Osteocyte (in vitro differentiated cells): ENCODE measurements at places on chromosomes 5 and 9. TPM values are rescaled to one million over a fixed set of nuclear protein-coding genes. Genes with fewer than 3 reads are reported as not detected.
A peak's percentile ranks its signal among the peaks of the same experiment; 100 is the strongest.

DNA sequence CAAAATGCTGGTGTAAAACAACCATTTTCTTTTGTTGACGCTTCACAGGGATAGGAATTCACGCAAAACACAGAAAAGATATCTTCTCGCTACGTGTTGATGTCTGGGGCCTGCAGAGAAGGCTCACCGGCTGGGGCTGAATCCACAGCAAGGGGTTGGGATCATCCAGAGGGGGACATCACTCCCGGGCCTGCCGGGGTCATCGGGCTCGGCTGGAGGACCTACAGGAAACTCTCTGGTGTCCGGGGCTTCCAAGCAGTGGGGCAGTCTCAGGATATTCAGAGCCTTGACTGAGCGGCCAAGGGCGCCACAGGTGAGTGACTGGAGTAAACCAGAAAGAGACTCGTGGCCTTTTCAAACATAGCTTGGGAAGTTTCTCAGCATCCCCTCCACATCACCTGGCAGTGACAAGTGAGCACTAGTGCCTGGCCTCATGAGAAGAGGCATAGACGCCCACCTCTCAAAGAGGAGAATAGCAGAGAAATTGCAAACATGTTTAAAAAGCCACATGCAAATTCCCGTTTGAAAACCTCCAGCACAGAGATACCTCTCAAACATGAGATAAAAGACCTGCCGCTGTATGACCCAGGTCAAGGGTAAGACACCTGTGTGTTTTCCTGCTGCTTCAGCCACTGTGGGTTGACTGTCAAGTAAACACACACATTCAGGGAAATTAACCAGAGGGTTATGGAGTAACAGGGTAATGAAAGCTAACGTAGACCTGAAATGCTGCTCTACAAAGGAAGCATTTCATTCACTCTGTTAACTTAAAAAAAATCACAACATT, 50.8 kb upstream of the SIMC1 start:
- peak; percentile 73 for DNase-seq

DNA sequence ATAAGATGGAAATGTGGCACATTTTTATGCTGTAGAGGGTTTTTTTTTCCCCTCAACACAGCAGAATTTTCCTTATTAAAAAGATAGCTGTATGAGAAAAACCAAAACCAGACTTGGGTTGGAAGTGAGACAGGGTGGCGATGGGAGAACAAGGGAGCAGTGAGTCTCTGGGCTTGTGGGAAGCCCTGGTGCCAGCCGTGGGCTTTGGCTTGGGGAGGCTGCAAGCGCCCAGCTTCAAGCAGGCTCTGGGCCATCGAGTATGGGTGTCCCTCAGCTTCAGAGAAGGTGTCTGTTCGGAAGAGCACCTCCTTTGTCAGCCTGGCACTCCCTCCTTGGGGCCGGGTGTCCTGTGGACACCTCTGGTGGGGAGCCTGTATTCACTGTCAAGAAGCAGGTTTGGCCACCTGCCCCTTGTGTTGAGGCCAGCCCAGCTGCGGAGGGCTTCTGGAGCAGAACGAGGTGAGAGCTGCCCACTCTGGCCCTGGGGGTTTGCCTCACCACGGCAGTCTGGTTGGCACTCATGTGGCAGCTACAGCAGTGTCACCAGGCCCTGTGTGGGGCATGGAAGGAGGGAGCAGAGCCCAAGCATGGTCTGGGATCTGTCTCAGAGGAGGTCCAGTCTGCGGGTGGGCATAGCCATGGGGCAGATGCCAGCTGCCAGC, 37.6 kb upstream of the ANGPTL2 start:
- DNase-seq, result peak; percentile 67

DNA sequence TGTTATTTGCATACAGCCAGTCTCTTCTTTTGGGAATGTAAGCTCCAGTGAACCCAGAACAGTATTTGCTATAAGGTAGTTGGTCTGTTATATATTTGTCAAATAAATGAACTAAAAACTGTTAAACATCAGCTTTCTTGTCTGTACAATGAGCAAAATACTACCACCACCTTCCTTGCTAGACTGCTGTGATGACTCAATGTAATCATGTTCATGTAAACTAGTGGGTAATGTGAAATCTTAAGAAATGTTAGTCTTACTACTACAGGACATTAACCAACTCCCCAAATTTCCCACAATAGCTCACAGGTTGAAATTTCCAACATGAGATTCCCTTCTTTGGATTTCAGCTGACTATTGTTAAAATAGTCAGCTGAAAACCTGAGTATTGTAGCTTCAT, 176.1 kb downstream of the TRPM3 start:
- no peak for DNase-seq

DNA sequence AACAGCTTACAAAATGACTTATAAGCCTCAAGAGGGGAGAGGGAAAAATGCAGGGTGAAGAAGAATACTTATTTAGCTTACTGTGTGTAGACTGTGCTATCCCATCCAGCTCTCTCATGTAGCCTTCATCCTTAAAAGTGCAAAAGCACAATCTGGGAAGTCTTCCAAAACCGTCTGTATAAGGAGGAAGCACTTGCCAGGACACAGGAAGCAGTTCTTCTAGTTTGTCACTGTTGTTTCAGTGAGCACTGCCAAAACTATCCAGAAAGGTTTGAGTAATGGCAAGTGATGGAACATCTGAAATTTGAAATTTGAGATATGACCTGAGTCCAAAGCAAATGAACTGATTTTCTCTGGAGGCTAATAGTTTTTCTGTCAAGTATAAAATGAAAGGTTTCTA, 140.8 kb upstream of the ISL1 start:
- no peak for DNase-seq

DNA sequence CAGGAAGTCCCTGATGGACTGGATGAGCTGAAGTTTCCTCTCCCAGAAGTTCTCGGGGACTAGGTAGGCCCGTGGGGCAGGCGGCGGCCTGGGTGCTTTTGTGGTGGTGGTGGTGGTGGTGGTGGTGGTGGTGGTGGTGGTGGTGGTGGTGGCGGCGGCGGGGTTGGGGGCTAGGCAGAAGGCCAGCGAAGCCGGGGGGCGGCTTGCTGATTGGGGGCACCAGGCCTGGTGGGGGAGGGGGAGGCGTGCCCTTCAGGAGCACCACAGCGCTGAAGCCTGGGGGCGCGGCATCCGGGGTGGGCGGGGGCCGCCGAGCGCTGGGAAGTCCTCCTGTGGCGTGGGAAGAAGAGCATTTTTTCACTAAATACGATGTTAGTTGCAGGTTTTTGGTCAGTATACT, 26.9 kb downstream of the SPATA31C1 start:
- DNase-seq, result no peak

DNA sequence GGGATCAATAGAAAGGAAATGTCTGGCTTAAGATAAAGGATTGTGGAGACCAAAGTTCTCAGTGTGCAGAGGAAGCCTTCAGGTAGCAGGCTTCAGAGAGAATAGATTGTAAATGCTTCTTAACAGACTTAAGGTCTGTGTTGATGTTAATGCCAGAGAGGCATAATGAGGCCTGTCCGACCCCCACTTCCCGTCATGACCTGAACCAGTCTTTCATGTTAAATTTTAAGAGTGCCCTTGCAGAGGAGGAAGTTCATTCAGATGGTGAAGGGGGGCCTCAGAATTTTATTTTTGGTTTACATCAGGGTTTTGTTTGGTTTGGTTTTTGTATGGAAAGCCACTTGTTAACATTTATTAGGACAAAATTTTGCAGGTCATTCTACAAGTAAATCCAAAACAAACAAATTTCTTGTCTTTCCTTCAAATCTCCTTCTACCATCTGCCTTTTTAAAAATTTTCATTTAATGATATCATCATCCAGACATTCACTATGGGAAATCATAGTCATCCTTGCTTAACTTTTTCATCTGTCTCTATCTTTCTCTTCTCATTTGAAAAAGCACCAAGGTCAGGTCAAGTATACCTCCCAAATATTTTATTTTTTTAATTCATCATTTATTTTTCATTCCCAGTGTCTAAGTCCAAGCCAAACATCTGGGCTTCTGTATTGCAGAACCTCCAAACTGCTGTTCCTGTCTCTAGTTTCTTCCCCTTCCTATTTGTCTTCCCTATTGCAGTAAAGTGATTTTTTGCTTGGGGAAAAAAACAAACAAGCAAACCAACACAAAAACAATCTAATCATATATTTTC, 6.9 kb upstream of the ABCA1 start:
- DNase-seq, result no peak

- DNase-seq, result peak; percentile 72
Observed at GRCh38 chr5:174309131-174309795, 263.8 kb downstream of the NSG2 start.

- DNase-seq, result no peak
Observed at GRCh38 chr5:172093559-172093958, 87.1 kb upstream of the FBXW11 start.

DNA sequence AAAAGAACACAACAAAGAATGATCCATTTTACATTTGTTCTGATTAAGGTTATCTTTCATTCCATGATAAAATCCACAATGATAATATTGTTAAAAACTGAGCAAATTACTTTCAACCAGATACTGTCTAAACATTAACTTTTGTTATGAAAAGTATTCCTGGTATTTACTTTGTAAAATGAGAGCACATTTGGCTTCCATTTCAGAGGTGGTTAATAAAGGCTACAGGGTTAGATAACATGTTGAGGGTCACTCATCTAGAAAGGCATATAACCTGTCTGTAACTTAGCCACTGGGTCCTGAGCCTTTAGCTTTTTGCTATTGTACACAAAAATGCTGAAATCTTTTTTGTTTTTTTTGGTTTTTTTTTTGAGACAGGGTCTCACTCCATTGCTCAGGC, 99.3 kb downstream of the ANXA2R start:
- no peak for DNase-seq

DNA sequence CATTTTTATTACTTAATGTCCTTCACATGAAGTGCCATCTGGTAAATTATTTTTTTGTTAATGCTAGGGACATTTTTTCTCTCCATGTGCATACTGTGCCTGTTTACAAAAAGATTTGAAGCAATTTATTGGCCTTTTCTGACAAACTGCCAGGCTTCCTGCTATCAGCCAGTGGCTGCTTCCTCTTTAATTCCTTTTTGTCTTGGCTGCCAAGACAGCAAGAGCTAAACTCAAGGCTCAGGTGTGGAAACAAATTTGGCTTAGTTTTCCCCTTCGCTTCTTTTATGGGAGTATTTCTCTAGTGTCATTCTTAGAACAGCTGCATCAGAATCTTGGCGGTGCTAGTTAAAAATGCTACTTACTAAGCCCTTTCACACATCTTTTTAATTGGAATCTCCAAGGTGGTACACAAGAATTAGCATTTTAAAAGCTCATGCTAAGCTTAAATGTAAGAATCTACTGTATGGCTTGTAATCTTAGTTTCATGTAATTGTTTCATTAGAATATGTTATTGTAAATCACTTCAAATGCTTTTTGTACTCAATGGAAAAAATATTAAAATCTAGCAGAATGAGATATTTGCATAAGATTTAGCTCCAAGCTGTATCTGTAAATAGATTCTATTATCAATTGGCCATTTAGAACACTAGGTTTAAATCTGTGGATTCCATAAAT, 134.2 kb upstream of the RASGRF2 start:
- DNase-seq, result no peak

DNA sequence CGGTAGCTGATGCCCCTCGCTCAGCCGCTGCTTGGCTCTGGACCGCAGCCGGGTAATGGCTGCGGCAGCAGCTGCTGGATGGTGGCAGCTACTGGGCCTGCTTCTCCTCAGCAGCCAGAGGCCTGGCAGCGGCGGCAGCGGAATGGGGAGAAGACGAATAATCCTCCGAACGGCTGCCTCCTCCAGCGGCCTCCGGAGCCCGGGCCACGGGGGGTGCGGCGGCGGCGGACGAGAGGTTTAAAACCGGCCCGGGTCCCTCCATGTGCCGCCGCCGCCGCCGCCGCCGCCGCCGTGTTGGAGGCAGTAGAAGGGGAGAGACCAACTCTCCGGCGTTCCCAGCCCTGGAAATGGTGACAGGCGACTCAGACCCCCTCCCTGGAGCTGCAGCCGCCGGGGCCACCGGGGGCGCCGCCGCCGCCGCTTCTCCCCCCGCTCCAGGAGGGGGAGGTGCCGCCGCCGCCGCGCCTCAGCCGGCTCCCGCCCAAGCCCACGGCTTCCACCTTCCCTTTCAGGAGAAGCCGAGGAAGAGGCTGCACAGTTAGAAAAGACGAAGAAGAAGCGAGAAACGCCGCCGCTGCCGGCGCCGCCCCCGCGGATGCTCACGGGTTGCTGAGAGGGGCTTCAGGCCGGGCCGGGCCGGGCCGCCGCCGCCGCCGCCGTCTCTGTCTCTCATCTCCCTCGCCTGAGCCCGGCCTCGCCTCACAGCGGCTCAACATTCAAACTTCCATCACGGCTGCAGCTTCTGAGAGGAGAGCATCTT, 118.4 kb upstream of the PRSS3 start:
- DNase-seq, result peak; percentile 87

GRCh38 chr9:69445251-69445650, 120.2 kb downstream of the ENTREP1 start:
- no peak for DNase-seq

- DNase-seq, result peak; percentile 83
Observed at GRCh38 chr9:126791406-126792230, 13.2 kb upstream of the ZBTB43 start.

- no peak for DNase-seq
Observed at GRCh38 chr9:130140706-130141105, 31.5 kb upstream of the NCS1 start.

DNA sequence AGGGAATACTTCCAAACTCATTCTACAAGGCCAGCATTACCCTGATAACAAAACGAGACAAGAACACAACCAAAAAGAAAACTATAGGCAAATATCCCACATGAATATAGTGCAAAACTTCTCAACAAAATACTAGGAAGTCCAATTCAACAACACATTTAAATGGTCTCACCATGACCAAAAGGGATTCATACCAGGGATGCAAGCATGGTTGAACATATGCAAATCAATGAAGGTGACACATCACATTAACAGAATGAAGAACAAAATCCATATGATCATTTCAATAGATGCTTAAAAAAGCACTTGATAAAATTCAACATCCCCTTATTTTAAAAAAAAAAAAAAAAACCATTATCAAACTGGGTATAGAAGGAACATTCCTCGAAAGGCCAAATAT, 186.0 kb downstream of the DTWD2 start:
- no peak for DNase-seq

GRIN3A gene
- 0.30 and 0.52 TPM in 2 replicates for total RNA-seq

MIGA2 gene
- total RNA-seq, result 27.5 and 29.9 TPM in 2 replicates

SLC34A1 gene
- total RNA-seq, result not detected in 2 replicates

HRCT1 gene
- total RNA-seq, result 3.0 and 3.7 TPM in 2 replicates
